ENCODE measurements at places on chromosomes 12 and 14.

GRCh38 chr12:7647071-7647470 lies 18.6 kb downstream of the APOBEC1 start:
- DNase-seq = no peak

- no peak for DNase-seq
Measured at GRCh38 chr14:74472601-74473000, 20.5 kb downstream of the NPC2 start.

- DNase-seq = no peak
Measured at GRCh38 chr12:58046271-58046670, 104.9 kb downstream of the ATP23 start.

GRCh38 chr14:57845802-57846531 lies 19.9 kb downstream of the SLC35F4 start:
- no peak for DNase-seq

DNA sequence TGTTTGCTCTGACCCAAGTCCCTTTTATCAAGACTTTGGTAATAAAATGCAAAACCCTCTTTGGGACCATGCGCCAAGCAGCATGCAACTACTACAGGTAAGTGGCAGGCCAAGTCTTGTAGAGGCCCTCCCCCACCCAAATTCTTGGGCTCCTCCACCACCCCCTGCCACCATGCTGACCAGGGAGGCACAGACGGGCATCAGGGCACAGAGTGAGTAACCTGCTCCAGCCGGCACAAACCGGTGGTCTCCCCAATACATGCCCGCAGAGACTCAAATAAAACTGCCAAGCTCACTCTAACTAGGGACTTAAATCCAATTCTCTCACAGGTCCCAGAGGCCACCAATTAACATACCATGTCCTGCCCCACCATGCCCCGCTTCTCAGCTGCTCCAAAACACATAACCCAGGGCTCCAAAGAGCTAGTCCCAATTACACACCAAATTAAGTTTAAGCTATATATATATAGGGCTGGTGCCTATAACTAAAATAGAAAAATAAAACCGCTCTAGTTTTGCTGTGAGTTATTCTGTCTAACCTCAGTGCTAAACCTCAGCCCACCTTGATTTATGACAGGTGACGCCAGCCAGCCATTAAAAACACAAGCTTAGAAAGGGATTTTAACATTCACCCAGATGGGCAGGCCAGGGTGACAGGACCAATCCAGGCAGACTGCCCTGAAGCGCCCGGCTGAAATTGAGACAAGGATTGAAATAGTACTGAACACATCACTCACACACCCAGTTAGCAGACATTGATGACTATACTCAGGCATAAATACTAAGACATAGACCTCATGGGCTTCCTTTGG lies 81.0 kb downstream of the CLMN start:
- DNase-seq = no peak

GRCh38 chr14:60175255-60175902 lies 10.2 kb upstream of the DHRS7 start:
- DNase-seq = no peak

GRCh38 chr14:34238610-34239009 lies 223.4 kb downstream of the SPTSSA start:
- no peak for DNase-seq

DNA sequence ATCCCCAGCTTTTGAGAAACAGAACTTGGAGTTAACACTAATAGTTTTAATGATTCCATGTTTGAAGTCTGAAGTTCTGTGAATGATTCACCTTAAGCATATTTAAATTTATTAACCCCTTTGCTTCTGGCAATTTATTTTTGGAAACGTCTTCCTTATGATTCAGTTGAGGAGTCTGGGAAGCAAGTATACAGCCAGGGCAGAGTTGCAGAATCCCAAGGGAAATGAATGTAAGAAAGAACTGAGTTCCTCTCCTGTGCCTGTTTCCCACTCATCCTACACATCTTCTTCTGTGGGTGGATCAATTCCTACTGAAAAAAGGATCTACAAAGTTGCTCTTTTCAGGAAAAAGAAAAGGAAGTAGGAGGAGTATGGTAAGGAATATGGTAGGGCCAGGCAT lies 108.2 kb upstream of the CCDC91 start:
- no peak for DNase-seq

DNA sequence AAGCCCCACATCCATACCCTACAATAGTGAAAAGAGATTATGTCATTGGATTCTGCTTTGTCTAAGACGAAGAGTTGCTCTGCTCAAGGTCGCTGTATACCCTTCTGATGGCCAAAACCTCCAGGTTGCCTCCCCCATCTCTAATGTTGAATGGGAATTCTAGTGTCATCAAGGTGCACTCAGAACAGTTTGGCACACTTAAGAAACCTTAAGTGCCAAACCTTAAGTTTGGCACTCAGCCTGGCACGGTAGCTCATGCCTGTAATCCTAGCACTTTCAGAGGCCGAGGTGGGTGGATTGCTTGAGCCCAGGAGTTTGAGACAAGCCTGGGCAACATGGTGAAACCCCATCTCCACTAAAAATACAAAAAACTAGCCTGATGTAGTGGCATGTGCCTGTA lies 1245.6 kb upstream of the SEL1L start:
- DNase-seq = no peak

GRCh38 chr14:69506241-69506595 lies 21.7 kb downstream of the PLEKHD1 start:
- DNase-seq = no peak

DNA sequence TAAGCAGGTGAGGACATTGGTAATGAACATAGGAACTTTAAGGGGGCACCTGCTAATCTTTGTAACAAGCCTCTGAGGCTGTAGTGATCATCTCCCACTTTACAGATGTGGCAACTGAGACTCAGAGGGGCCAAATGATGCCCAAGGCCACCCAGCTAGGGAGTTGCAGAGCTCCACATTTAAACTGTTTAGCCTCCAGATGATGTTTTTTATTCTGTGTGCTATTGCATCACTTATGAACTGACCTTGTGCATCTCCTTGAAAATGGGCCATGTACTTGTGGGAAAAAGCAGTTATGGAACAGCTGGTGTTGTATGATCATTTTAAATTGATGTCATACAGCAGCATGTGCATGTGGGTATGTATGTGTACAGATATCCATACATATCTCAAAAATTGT lies 41.4 kb downstream of the TPCN1 start:
- no peak for DNase-seq

DNA sequence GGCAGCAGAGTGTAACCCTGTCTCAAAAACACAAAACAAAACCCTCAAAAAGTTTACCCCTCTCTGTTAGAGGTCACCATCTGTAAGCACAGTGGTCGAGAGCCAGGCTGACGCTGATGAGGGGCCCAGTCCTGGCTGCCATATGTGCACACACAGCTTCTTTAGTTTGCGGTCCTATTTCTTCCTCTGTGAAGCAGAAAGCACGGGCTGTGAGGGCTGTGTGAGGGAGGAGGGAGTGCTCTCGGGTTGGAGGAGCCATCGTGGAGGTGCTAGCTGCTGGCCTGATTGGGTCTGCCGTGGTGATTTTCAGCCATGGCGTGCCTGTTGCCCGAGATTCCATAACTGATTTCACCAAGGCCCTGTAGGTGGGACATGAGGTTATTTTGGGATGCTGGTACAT lies 3.5 kb downstream of the ULK1 start:
- DNase-seq = no peak

DNA sequence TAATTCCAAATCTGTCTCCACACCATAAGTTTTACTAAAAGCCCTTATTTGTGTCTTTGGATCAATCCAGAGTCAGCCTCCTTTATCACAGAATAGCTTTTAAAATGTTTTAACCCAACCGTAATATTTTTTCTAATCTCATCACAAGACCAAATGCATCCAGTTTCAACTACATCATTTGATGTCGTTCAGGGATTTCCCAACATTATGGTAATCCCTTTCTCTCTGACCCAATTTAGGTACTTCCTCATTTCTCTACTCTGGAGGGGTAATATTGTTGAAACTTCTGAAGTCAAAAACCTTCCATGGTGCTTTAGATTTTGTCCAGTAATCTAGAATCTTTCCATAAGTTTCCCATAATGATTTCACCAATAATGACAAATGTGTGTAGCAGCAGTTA lies 596.8 kb downstream of the SOX5 start:
- no peak for DNase-seq

DNA sequence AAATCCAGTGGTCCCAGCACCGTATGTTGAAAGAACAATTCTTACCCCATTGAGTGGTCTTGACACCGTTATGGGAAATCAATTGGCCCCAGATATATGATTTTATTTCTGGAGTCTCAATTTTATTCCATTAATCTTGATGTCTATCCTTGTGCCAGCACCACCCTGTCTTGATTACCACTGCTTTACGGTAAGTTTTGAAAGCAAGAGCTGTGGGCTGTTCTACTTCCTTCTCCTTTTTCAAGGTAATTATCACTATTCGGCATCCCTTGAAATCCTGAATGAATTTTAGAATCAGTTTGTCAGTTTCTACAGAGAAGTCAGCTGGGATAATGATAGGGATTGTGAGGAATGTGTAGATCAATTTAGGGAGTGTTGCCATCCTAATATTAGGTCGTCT lies 160.8 kb upstream of the SFSWAP start:
- no peak for DNase-seq

GRCh38 chr14:76566439-76566838 lies 190.5 kb downstream of the ESRRB start:
- DNase-seq = no peak

GRCh38 chr14:22071006-22071405 lies 397.4 kb upstream of the OR4E1 start:
- no peak for DNase-seq

- no peak for DNase-seq
Measured at GRCh38 chr12:56941299-56942017, 7.2 kb upstream of the SDR9C7 start.

- DNase-seq = no peak
Measured at GRCh38 chr12:1993871-1994371, 10.3 kb downstream of the DCP1B start.

DNA sequence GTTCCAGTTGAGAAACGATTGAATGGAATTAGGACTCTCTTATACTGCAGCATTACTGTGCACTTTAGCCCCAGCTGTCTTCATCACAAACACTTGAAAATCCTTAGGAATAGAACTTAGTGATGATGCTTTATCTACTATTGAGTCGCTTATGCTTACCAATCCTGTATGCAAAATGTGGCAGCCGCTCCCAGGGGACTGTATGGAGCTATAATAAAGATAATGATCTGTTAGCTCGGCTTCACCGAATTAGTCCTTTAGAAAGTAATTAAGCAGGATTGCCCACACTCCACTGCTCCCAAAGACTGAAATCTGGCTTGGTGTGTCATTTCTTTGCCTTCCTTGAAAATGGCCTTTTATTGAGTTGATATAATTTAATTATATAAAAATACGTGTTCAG lies 10.6 kb downstream of the EML1 start:
- DNase-seq = no peak

DNA sequence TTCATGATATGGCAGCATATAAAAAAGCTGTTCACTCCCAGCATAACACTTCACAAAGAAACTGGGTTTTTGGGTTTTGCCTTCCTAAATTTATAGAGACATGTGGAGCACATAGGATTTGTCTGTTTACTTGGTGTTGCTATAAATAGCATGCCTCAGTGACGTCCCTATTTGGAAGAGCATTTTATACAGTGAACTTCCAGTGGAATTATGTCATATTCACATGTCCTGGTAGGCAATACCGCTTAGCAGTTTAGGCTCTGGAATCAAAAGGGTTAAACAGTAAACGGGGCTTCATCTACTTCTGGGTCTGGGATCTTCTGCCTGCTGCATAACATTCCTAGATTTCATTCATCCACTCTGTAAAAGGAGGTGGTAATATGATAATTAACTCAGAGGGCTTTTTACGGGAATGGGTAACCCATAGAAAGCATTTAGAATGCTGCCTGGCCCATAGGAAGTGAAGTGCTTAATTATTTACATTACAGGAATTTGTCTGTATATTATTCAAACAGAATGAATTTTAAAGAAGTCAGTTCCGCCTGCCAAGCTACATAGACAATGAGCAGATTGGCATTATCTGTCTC lies 396.1 kb downstream of the TMTC2 start:
- DNase-seq = no peak

- no peak for DNase-seq
Measured at GRCh38 chr14:71137536-71138447, 230.5 kb downstream of the PCNX1 start.

GRCh38 chr12:18467620-18468245 lies 206.4 kb downstream of the PIK3C2G start:
- no peak for DNase-seq

GRCh38 chr12:52347016-52347415 lies 20.3 kb downstream of the KRT85 start:
- DNase-seq = no peak

DNA sequence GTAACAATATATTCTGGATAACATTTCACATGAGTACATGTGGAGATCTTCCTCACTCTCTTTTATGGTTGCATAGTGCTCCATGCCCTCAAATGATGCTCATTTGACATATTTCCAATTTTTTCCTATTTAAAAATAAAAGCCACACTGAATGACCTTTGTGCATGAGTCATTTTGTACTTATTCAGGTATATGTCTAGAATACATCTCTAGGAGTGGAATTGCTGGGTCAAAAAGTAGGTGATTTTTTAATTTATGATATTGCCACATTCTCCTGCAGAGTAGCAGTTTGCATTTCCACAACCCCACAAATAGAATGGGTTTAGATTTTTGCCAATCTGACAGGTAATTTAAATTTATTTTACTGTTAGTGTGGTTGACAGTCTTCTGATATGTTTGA lies 104.8 kb downstream of the RPAP3 start:
- DNase-seq = no peak

GRCh38 chr12:49748306-49748705 lies 6.9 kb downstream of the TMBIM6 start:
- DNase-seq = no peak

- no peak for DNase-seq
Measured at GRCh38 chr14:20143911-20144310, 5.3 kb downstream of the OR4N5 start.

DNA sequence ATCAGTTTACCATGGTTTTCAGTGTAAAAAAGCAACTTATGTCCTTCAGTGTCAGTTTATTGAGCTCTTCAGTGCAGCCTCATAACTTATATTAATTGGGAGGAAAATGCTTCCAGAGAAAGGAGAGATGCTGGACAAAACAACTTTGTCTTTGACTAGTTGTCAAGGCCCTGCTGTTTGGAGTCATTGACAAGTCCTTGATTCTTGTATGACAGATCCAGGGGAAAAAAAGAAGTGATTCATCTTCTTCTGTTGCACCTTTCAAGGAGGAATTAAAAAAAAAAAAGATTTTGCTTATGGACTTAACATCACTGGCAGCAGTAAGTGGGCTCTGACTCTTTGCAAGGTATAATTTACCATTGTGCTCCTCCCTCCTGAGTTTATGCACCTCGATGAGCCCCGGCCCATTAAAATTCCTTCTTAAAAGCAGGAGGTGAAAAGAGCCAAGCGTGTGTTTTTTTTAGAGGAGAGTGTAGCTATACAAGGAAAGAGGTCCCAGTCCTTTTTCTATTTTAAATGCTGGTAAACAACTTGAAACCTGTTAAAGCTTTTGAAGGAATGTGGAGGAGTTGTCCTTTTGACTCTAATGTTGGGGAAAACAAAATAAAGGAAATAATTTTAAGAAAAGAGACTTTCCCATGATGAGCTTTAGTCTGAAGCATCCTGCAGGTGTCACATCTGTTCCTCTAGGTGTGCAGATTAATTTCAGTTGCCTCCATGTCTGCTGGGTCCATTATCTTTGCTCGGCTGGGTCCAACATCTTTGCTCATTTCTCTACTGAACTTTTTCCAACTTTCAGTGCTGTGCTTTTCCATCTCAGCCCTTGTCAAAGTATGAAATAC lies 431.6 kb downstream of the RAD51B start:
- DNase-seq = no peak
